ENCODE measurements at places on chromosomes 11 and 22. TPM values are rescaled to one million over a fixed set of nuclear protein-coding genes. Genes with fewer than 3 reads are reported as not detected.

CDC42EP1 gene
- 10.9 TPM for total RNA-seq

TREH gene
- not detected for total RNA-seq

SPDYC gene
- total RNA-seq: not detected

CBLIF gene
- not detected for total RNA-seq

UNC93B1 gene
- total RNA-seq: 34.8 TPM

POU2AF3 gene
- not detected for total RNA-seq

TSPAN18 gene
- not detected for total RNA-seq

ANKK1 gene
- 0.27 TPM for total RNA-seq

OLFML1 gene
- not detected for total RNA-seq

ELMOD1 gene
- total RNA-seq: 0.32 TPM

FAM227A gene
- 0.60 TPM for total RNA-seq

GRAP2 gene
- total RNA-seq: 1.7 TPM

MS4A6A gene
- not detected for total RNA-seq

PTPMT1 gene
- 178 TPM for total RNA-seq

SCO2 gene
- 3.2 TPM for total RNA-seq

OR2AG2 gene
- total RNA-seq: 0.08 TPM

C22orf15 gene
- total RNA-seq: not detected

DAGLA gene
- total RNA-seq: 2.7 TPM

MED15 gene
- 43.8 TPM for total RNA-seq

TRAF6 gene
- 5.0 TPM for total RNA-seq

APOBEC3B gene
- total RNA-seq: 8.8 TPM

MTA2 gene
- 165 TPM for total RNA-seq

C11orf42 gene
- total RNA-seq: not detected

MS4A4E gene
- not detected for total RNA-seq
